ENCODE measurements at places on chromosomes 3 and 15. TPM values are rescaled to one million over a fixed set of nuclear protein-coding genes. Genes with fewer than 3 reads are reported as not detected.
A peak's percentile ranks its signal among the peaks of the same experiment; 100 is the strongest.

- no peak for DNase-seq
- H3K36me3 ChIP-seq: no peaks in the 10 kb centered on the region
- no peak overlapping the region for H3K27ac ChIP-seq
- no peaks in the 10 kb centered on the region for H3K27me3 ChIP-seq
- H3K4me3 ChIP-seq: no peak overlapping the region
- no peaks in the 10 kb centered on the region for H3K4me1 ChIP-seq
Observed at GRCh38 chr3:135556174-135556573, 409.4 kb upstream of the PPP2R3A start.

- H3K36me3 ChIP-seq: no peaks in the 10 kb centered on the region
- peak; percentile 72 for DNase-seq
- no peak overlapping the region for H3K4me3 ChIP-seq
- no peaks in the 10 kb centered on the region for H3K27me3 ChIP-seq
- H3K27ac ChIP-seq: no peak overlapping the region
Observed at GRCh38 chr3:195466251-195466650, 23.4 kb upstream of the ACAP2 start.

- peaks cover 7% of the 10 kb centered on the region for H3K4me1 ChIP-seq
- H3K27me3 ChIP-seq: no peaks in the 10 kb centered on the region
- H3K4me3 ChIP-seq: no peak overlapping the region
- no peak for DNase-seq
- H3K36me3 ChIP-seq: no peaks in the 10 kb centered on the region
- no peak overlapping the region for H3K27ac ChIP-seq
Observed at GRCh38 chr3:100087198-100087597, 27.1 kb downstream of the FILIP1L start.

DNA sequence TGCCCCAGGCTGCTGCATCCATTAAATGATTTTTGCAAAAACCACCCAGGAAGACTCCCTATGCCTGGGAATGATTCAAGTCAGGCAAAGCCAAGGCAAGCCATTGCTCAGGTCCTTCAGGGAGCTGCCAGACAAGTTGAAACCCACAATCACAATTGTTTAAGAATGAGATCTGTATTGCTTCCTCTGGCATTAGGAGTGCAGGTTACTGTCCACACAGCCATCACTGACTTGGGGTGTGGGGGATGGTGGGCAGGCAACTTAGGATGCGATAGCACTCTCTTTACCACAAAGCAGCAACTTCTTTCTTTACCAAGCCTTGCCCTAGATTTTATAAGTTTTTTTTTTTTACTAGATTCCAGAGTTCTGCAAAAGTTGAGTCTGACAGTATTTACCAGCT is 15.0 kb upstream of the IL20RB start:
- no peak for DNase-seq
- H3K36me3 ChIP-seq: no peaks in the 10 kb centered on the region
- H3K4me3 ChIP-seq: no peak overlapping the region

DNA sequence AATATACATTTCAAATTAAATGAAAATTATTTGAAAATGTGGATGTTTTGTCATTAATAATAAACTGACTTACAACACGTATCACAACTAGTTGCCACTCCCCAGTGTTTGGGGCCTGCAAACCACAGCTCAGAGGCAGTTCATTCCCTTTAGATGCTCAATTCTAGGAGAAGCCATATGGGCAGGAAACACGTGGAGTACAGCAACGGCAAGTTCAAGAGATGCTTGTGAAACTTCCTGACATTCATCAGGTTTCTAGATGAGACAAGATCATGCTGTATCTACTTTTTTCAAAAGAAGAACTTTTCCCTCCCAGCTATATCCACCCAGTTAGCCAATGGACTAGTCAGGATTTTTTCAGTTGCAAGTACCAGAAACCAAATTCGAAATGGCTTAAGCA is 17.6 kb upstream of the PLA2G4D start:
- H3K27ac ChIP-seq: no peak overlapping the region
- no peaks in the 10 kb centered on the region for H3K4me1 ChIP-seq
- peaks cover 15% of the 10 kb centered on the region for H3K27me3 ChIP-seq
- H3K4me3 ChIP-seq: no peak overlapping the region

- DNase-seq: no peak
- H3K4me1 ChIP-seq: peaks cover 2% of the 10 kb centered on the region
- no peak overlapping the region for H3K27ac ChIP-seq
- no peak overlapping the region for H3K4me3 ChIP-seq
Observed at GRCh38 chr15:85785887-85786780, 8.6 kb downstream of the KLHL25 start.

GRCh38 chr15:44194323-44195150 is 534 bp downstream of the FRMD5 start:
- H3K27ac ChIP-seq: peak overlapping the region; percentile 40
- H3K4me3 ChIP-seq: peak overlapping the region; percentile 66
- no peaks in the 10 kb centered on the region for H3K36me3 ChIP-seq
- H3K4me1 ChIP-seq: peaks cover 2% of the 10 kb centered on the region
- DNase-seq: peak; percentile 89
- H3K27me3 ChIP-seq: no peaks in the 10 kb centered on the region

GRCh38 chr3:119343719-119344118 is 49.5 kb downstream of the ARHGAP31 start:
- no peaks in the 10 kb centered on the region for H3K36me3 ChIP-seq
- no peaks in the 10 kb centered on the region for H3K4me1 ChIP-seq
- H3K27me3 ChIP-seq: no peaks in the 10 kb centered on the region

DNA sequence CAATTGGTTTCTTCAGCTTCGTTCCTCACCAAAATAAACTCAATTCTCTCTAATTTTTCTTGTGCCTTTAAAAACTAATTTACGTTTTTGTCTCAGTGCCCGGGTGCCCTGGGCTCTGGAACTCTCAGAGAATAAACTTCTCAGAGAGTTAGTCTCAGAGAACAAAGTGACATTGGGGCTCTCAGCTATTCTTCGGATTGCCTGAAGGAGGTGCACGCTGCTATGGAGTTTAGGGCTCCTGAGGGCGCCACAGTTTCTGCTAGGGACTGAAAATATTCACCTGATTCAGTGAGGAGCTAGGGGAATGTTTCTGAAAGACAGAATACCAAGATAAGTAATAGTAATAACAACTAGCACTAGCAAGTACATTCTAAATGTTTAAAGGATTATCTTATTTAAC is 22.7 kb downstream of the ZIC4 start:
- peaks cover 74% of the 10 kb centered on the region for H3K27me3 ChIP-seq
- no peak overlapping the region for H3K4me3 ChIP-seq
- H3K27ac ChIP-seq: no peak overlapping the region
- no peak for DNase-seq

GRCh38 chr3:8482960-8483665 is 18.5 kb upstream of the LMCD1 start:
- peak overlapping the region; percentile 52 for H3K27ac ChIP-seq
- DNase-seq: peak; percentile 99
- peaks cover 12% of the 10 kb centered on the region for H3K4me1 ChIP-seq
- H3K4me3 ChIP-seq: no peak overlapping the region

GRCh38 chr15:90295270-90295648 is 29.8 kb downstream of the NGRN start:
- H3K4me3 ChIP-seq: no peak overlapping the region
- H3K36me3 ChIP-seq: no peaks in the 10 kb centered on the region

DNA sequence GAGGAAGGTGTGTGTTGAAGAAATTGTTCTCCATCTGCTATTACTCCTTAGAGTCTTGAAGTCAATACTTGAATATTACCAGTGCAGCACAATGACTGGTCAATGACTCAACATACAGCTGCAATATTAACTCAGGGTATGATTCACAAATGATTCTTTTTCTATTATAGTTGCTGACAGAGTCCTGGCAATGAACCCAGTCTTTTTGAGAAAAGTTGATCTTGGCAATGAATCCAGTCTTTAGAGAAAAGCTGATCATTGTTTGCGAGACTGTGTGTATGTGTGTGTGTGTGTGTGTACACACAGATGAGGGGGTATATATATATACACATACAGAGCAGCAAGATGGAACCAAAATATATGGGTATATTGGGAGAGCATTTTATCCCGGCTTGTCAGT is 315.1 kb downstream of the ZNF385D start:
- H3K27ac ChIP-seq: no peak overlapping the region
- no peak overlapping the region for H3K4me3 ChIP-seq
- no peaks in the 10 kb centered on the region for H3K36me3 ChIP-seq
- DNase-seq: peak; percentile 99

DNA sequence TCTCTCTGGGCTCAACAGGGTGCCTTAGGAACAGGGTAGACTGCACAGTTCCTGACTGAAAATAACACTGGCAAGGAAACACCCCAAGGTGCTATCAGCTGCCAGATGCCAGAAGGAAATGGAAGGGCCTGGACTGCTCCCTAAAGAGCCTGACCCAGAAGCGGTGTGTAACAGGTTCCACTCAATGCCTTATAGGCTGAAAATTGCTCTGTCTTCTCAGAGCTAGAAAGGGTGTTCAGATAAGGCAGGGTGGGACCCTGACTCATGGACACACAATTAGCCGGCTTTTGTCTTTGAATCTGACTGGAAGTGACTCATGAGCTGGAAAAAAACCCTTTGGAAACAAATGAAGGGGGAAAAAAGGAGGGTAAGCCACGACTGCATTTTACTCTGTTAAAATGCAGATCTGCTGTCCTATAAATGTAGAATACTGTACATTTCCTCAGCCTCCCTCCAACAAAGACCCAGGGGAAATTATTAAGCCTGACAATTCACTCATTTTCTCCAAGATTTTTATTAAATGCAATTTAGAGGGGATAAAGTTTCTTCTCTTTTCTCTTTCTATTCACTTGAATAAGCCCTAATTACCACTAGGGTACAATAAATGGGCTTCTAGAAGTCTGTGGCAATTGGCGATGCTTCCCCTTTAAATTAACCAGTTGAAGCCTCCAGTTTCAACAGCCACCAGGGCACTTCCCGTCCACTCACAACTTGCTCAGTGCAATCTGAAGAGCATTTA is 160.2 kb upstream of the TBL1XR1 start:
- H3K4me1 ChIP-seq: peaks cover 21% of the 10 kb centered on the region
- no peak overlapping the region for H3K4me3 ChIP-seq
- H3K27ac ChIP-seq: peak overlapping the region; percentile 85
- H3K27me3 ChIP-seq: no peaks in the 10 kb centered on the region
- DNase-seq: peak; percentile 79

GRCh38 chr3:10848261-10848660 is 32.2 kb downstream of the SLC6A11 start:
- H3K27ac ChIP-seq: no peak overlapping the region
- no peaks in the 10 kb centered on the region for H3K36me3 ChIP-seq
- H3K4me3 ChIP-seq: no peak overlapping the region

DNA sequence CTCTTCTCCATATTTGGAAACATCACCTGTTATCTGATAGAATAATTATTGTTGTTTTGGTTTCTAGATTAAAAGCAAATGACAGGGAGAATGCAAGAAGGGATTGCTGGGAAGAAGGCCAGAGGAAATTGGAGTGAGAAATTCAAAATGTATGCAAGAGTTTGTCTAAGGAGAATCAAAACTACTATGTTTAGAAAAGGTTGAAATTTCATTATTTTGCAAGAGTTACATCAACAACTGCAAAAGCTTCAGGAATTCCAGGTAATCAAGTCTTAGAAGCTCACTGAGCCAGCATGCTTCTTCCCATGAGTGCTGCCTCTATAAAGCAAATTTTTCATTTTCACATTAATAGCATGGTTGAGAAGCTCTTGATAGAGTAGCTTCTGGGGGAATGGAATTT is 177.2 kb upstream of the GBE1 start:
- no peak overlapping the region for H3K4me3 ChIP-seq
- no peak overlapping the region for H3K27ac ChIP-seq
- no peak for DNase-seq

The TMEM212 gene
- not detected for total RNA-seq

The ITIH1 gene
- total RNA-seq: not detected

The WDR6 gene
- 59.6 TPM for total RNA-seq

The NEDD4 gene
- 29.0 TPM for total RNA-seq

The PLSCR4 gene
- total RNA-seq: 36.7 TPM

The OXSR1 gene
- 32.7 TPM for total RNA-seq

The AQP9 gene
- not detected for total RNA-seq

The ARPP21 gene
- total RNA-seq: not detected

The NTRK3 gene
- total RNA-seq: not detected

The MEIS2 gene
- total RNA-seq: 31.0 TPM

The CEMIP gene
- 324 TPM for total RNA-seq

The P3H2 gene
- total RNA-seq: 4.6 TPM
